ENCODE measurements at places on chromosomes 12 and 14.

GRCh38 chr12:121893961-121894460 lies 5.4 kb downstream of the PSMD9 start:
- DNase-seq = no peak

GRCh38 chr12:45049912-45050750 lies 768 bp downstream of the DBX2 start:
- no peak for DNase-seq

- no peak for DNase-seq
Measured at GRCh38 chr14:74223016-74223415, 16.2 kb upstream of the VSX2 start.

GRCh38 chr14:92532490-92533163 lies 19.0 kb downstream of the RIN3 start:
- no peak for DNase-seq

- no peak for DNase-seq
Measured at GRCh38 chr12:99068993-99069747, 424.1 kb downstream of the APAF1 start.

GRCh38 chr14:33899723-33900341 lies 51.0 kb downstream of the EGLN3 start:
- DNase-seq = no peak

GRCh38 chr12:22350886-22351285 lies 16.4 kb upstream of the ST8SIA1 start:
- no peak for DNase-seq

DNA sequence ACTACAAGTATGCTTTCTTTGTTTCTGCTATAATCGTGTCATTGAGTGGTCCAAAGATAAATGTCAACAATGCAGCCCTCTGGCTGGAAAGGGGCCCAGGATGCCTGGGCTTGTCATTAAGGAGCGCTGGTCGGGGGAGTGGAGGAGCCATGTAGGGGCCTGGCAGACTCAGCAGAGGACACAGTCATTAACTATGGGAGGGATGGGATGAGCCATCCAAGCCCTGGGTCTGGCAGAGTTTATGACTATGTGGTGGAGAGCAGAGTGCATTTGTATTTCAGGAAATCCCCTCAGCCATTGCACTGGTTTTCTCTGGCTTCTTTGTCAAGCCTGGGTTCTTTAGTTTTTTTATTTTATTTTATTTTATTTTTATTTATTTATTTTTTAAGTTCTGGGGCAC lies 243.1 kb downstream of the C12orf75 start:
- no peak for DNase-seq

DNA sequence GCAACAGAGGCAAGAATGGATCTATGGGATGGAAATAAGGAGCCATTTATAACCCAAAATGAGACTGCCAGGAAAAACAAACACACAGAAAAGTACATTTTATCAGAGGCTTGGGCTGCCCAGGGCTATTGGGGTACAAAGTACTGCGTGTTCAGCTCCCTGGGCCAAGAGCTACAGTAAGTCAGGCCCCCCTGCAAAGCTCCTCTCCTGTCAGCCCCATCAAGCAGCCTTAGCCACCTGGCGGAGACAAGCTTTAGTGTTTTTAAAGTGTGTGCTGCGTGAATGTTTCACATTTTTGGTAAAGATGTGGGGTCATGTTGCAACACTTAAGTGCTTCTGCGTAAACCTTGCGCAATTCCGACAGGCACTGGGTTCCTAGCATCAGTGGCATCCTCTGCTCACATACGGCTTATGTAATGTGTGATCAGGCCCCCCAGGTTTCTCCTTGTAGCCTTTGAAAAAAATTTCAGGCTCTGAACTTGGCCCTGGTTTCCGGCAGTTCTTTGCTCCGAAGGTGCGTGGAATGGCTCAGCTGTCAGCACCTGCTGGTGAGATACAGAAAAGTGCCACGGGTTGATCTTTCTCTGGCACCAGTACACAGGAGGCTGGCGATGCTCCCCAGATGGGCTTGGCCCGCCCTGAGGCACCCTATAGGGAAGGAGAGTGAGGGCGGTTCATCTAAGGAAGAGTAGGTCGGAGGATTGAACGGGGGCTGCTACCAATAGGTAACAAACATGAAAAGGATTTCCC lies 198.7 kb upstream of the EEA1 start:
- DNase-seq = no peak

DNA sequence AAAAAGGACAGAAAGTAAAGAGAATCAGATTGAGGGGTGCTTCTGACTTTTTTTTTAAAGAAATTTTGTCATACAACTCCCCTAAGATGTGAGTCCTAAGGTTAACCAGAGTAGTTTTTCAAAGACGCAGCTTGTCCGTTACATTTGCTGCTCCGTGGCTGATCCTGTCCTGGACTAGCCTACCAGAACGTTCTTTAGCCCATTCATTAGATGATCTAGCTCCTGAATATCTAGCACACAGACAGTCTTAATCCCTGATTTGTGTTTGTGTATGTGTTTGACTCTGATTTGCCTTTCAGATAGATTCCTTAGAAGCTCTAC lies 60.3 kb downstream of the SAMD4A start:
- no peak for DNase-seq

- no peak for DNase-seq
Measured at GRCh38 chr12:87982208-87982607, 47.0 kb downstream of the C12orf50 start.

GRCh38 chr12:89653-90052 lies 23.1 kb downstream of the IQSEC3 start:
- no peak for DNase-seq

- DNase-seq = no peak
Measured at GRCh38 chr14:22598896-22599244, 770 bp downstream of the ABHD4 start.

Measured in activated CD4-positive, alpha-beta T cell treated with anti-CD3 and anti-CD28 coated beads for 24 hours (primary cell).